ENCODE measurements at places on chromosomes 13 and 19. TPM values are rescaled to one million over a fixed set of nuclear protein-coding genes. Genes with fewer than 3 reads are reported as not detected.

Gene CEACAM20
- total RNA-seq, result not detected

Gene C1QTNF9
- total RNA-seq, result not detected

Gene TNFSF13B
- total RNA-seq, result 1.3 TPM

Gene NOTCH3
- total RNA-seq, result not detected

Gene SPTBN4
- total RNA-seq, result 0.49 TPM

Gene NUCB1
- 93.3 TPM for total RNA-seq

All from CD8-positive, alpha-beta memory T cell (primary cell).